ENCODE measurements at places on chromosomes 6 and 20.

DNA sequence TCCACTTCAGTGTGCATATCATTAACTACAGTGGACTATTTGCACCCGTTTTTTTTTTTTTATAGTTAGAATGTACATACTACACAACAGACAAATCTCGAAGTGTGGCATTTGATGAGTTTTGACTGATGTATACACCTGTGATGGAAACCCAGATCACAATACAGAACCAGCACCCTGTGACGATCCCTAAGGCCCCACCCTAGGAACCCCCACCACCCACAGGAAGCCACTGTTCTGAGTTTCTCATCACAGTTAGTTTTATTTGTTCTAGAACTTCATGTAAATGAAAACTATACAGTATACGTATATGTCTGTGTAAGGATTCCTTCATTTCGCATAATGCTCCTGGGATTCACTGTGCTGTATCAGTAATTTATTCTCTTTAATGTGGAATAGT, 102.8 kb downstream of the IRF4 start:
- H3K4me1 ChIP-seq: peaks cover 19% of the 10 kb centered on the region
- H3K27ac ChIP-seq: no peak overlapping the region
- peaks cover 10% of the 10 kb centered on the region for H3K36me3 ChIP-seq
- no peaks in the 10 kb centered on the region for H3K27me3 ChIP-seq

DNA sequence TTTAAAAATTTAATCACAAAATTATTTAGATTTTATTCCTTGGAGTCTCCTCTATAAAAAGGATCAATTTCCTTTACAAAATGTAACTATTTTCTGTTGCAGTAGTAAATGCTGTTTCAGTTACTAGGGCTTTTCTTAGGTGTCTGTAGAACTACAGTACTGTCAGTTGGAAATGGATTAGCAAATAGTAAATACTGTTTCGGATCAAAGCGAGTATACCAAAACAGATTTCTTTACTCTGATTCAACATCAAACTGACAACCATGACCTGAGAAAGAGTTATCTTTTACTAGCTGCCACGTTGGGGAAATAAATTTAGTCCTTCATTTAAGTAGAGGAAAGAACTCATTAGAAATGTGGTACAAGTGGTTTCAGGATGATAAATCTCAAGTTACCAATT, 172.5 kb downstream of the HS3ST5 start:
- H3K36me3 ChIP-seq: no peaks in the 10 kb centered on the region
- peaks cover 6% of the 10 kb centered on the region for H3K27me3 ChIP-seq
- H3K4me1 ChIP-seq: no peaks in the 10 kb centered on the region
- H3K4me3 ChIP-seq: no peak overlapping the region

GRCh38 chr20:61407561-61407960, 155.5 kb downstream of the CDH4 start:
- peaks cover 2% of the 10 kb centered on the region for H3K36me3 ChIP-seq
- no peaks in the 10 kb centered on the region for H3K4me1 ChIP-seq
- no peak overlapping the region for H3K27ac ChIP-seq
- no peak overlapping the region for H3K4me3 ChIP-seq
- H3K27me3 ChIP-seq: no peaks in the 10 kb centered on the region
- no peak for DNase-seq

GRCh38 chr6:31493875-31494694, 3.9 kb upstream of the MICB start:
- peaks cover 32% of the 10 kb centered on the region for H3K4me1 ChIP-seq
- H3K27me3 ChIP-seq: no peaks in the 10 kb centered on the region
- peak overlapping the region; percentile 98 for H3K4me3 ChIP-seq
- peaks cover 2% of the 10 kb centered on the region for H3K36me3 ChIP-seq
- DNase-seq: peak; percentile 65

- no peak for DNase-seq
- no peaks in the 10 kb centered on the region for H3K36me3 ChIP-seq
- peaks cover 18% of the 10 kb centered on the region for H3K27me3 ChIP-seq
- no peak overlapping the region for H3K27ac ChIP-seq
- no peak overlapping the region for H3K4me3 ChIP-seq
Observed at GRCh38 chr6:149899926-149900619, 2.2 kb upstream of the RAET1E start.

DNA sequence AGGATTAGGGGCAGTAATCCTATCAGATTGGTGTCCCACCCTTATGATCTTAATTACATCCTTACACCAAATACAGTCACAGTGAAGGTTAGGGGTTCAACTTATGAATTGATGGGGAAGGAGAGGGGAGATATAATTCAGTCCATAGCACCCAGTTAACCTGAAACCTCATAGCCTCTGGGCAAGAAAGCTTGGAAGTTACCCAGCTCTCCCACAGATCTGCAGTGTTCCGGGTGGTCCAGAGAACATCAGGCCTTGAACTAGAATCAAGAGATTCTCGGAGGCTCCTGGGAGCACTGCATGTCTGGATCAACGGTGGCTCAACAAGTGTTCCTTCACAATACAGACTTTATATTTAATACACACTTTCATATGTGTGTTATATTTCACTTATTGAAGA, 392.6 kb upstream of the MARCKS start:
- no peak overlapping the region for H3K4me3 ChIP-seq
- H3K27ac ChIP-seq: no peak overlapping the region
- no peaks in the 10 kb centered on the region for H3K36me3 ChIP-seq
- no peaks in the 10 kb centered on the region for H3K27me3 ChIP-seq
- no peak for DNase-seq

- no peak for DNase-seq
- peaks cover 18% of the 10 kb centered on the region for H3K36me3 ChIP-seq
- H3K27me3 ChIP-seq: no peaks in the 10 kb centered on the region
- H3K4me1 ChIP-seq: no peaks in the 10 kb centered on the region
- H3K4me3 ChIP-seq: no peak overlapping the region
- no peak overlapping the region for H3K27ac ChIP-seq
Observed at GRCh38 chr6:158431560-158431959, 119.3 kb downstream of the TULP4 start.

DNA sequence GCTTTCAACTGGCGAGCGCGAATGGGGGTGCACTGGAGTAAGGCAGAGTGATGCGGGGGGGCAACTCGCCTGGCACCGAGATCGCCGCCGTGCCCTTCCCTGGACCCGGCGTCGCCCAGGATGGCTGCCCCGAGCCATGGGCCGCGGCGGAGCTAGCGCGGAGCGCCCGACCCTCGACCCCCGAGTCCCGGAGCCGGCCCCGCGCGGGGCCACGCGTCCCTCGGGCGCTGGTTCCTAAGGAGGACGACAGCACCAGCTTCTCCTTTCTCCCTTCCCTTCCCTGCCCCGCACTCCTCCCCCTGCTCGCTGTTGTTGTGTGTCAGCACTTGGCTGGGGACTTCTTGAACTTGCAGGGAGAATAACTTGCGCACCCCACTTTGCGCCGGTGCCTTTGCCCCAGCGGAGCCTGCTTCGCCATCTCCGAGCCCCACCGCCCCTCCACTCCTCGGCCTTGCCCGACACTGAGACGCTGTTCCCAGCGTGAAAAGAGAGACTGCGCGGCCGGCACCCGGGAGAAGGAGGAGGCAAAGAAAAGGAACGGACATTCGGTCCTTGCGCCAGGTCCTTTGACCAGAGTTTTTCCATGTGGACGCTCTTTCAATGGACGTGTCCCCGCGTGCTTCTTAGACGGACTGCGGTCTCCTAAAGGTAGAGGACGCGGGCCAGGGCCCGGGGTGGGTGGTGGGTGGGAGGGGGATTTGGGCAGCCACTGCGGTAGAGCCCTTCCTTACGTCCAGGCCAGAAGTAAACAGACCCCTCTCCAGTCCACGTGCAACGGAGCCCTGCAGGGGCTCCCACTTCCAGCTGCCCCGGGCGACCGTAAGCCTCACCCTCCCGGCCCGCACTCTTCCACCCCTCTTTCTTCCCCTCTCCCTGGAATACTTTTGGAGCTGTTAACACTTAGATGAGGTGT, 998 bp downstream of the BMP2 start:
- H3K36me3 ChIP-seq: no peaks in the 10 kb centered on the region
- H3K27ac ChIP-seq: no peak overlapping the region
- DNase-seq: no peak
- peak overlapping the region; percentile 17 for H3K4me3 ChIP-seq
- H3K4me1 ChIP-seq: peaks cover 4% of the 10 kb centered on the region

DNA sequence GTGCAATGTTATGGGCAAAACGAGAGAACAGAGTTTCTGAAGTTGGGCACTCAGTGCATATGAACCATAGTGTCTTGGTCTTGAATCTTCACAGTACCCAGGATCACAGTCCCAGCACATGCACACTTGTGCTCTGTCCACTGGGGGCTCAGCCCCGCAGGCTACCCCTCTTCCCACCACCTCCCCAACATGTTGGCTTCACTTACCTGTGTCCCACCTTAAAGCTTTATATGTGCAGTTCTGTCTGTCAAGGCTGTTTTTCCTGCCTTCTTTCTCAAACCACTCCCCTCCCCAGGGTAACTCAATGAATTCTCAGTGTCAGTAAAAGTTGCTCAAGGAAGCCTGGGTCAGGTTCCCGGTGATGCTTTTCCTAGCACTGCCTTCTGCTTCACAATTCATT, 129.9 kb downstream of the DOK5 start:
- H3K4me1 ChIP-seq: peaks cover 9% of the 10 kb centered on the region
- H3K36me3 ChIP-seq: peaks cover 3% of the 10 kb centered on the region
- H3K27me3 ChIP-seq: peaks cover 1% of the 10 kb centered on the region
- no peak for DNase-seq
- no peak overlapping the region for H3K27ac ChIP-seq
- H3K4me3 ChIP-seq: no peak overlapping the region

DNA sequence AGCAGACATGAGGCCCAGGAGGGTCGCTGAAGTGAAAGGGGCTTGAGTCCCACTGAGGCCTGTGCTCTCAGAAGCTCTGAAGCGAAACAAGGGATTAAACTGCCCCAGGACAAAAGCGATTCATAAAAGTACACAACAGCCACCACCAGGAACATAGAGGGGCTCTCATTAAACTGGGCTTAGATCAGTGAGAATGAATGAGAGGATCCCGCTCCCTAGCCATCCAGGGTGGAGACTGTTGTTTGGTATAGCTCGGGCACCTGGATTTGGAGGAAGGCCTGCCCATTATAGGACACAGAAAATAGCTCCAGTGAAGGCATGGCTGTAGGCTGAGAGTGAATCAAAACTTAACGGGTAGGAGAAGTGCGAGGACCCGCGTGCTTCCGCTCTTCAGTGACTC, 91.6 kb upstream of the TAB2 start:
- no peak overlapping the region for H3K27ac ChIP-seq
- no peak for DNase-seq
- H3K4me3 ChIP-seq: no peak overlapping the region
- H3K27me3 ChIP-seq: no peaks in the 10 kb centered on the region
- H3K36me3 ChIP-seq: no peaks in the 10 kb centered on the region

DNA sequence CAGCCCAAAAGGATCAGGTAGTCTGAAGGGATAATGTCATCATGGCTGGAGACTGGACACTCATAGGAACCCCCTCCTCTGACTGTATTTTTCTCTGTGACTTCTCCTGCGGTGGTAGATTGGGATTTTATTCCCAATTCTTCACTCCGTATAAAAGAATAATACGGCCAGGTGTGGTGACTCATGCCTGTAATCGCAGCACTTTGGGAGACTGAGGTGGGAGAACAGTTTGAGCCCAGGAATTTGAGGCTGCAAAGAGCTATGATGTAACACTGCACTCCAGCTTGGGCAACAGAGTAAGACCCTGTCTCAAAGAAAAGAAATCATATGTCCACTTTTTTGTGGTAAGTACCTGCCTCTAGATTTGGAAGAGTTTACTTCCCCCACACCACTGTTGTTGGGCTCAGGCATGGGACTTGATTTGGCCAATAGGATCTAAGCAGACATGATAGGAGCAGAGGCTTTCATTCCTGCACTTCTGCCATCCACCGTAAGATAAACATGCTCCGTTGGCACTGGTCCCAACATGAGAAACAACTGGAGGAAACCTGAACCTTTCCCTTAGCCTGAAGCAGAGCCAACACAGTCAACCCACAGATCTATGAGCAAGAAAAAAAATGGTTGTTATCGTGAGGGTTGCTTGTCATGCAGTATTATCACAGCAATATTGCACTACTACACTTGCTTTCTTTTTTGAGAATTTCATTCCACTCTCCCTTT, 82.0 kb downstream of the JPH2 start:
- no peak for DNase-seq
- H3K4me3 ChIP-seq: no peak overlapping the region
- no peaks in the 10 kb centered on the region for H3K4me1 ChIP-seq
- H3K36me3 ChIP-seq: peaks cover 1% of the 10 kb centered on the region
- peaks cover 21% of the 10 kb centered on the region for H3K27me3 ChIP-seq
- H3K27ac ChIP-seq: no peak overlapping the region

- peaks cover 16% of the 10 kb centered on the region for H3K27me3 ChIP-seq
- H3K4me3 ChIP-seq: peak overlapping the region; percentile 51
- DNase-seq: peak; percentile 5
- peaks cover 14% of the 10 kb centered on the region for H3K4me1 ChIP-seq
- no peak overlapping the region for H3K27ac ChIP-seq
Observed at GRCh38 chr6:30007132-30007764, 53.8 kb upstream of the POLR1H start.

DNA sequence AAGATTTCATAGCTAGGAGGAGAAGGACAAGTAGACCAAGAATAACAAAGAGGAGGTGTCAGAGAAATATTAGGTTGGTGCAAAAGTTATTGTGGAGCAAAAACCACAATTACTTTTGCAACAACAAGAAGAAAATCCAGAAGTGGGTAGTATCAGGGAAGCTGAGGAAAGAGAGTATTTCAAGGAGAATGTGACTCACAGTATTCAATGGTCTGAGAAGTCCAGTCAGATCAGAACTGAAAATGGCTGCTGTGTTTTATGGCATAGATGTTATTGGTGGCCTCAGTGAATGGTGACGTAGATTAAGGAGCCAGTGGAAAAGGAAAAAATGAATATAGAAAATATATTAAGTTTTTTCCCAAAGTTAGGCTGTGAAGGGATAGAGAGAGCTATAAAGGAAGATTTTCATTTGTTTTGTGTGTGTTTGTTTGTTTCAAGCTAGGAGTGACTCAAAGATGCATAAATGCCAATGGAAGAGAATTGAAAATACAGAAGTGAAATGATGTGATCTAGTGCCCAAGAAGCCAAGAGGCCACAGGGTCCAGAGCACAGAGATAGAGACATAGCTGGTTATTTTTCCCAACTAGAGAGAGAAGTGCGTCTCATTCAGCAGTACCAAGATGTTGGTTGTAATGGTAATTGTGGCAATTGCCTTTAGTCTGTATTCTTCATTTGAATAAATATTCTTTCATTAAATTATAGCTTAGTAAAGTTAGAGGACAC, 112.8 kb downstream of the ADTRP start:
- no peak overlapping the region for H3K27ac ChIP-seq
- no peaks in the 10 kb centered on the region for H3K4me1 ChIP-seq
- no peak for DNase-seq

- no peak for DNase-seq
- no peaks in the 10 kb centered on the region for H3K4me1 ChIP-seq
- no peak overlapping the region for H3K4me3 ChIP-seq
- peaks cover 2% of the 10 kb centered on the region for H3K36me3 ChIP-seq
- no peak overlapping the region for H3K27ac ChIP-seq
- H3K27me3 ChIP-seq: peaks cover 4% of the 10 kb centered on the region
Observed at GRCh38 chr6:16064671-16065072, 64.2 kb upstream of the MYLIP start.

- no peaks in the 10 kb centered on the region for H3K36me3 ChIP-seq
- H3K4me3 ChIP-seq: no peak overlapping the region
- DNase-seq: no peak
Observed at GRCh38 chr6:100382031-100382430, 82.7 kb downstream of the SIM1 start.

GRCh38 chr20:60237981-60238380, 279.8 kb downstream of the CDH26 start:
- no peaks in the 10 kb centered on the region for H3K4me1 ChIP-seq
- H3K27ac ChIP-seq: no peak overlapping the region
- H3K27me3 ChIP-seq: no peaks in the 10 kb centered on the region

- H3K27ac ChIP-seq: no peak overlapping the region
- H3K4me3 ChIP-seq: no peak overlapping the region
- peaks cover 23% of the 10 kb centered on the region for H3K27me3 ChIP-seq
- no peaks in the 10 kb centered on the region for H3K4me1 ChIP-seq
Observed at GRCh38 chr20:58810116-58810878, 40.4 kb downstream of the GNAS-AS1 start.
